ENCODE measurements at places on chromosomes 2 and 18.

DNA sequence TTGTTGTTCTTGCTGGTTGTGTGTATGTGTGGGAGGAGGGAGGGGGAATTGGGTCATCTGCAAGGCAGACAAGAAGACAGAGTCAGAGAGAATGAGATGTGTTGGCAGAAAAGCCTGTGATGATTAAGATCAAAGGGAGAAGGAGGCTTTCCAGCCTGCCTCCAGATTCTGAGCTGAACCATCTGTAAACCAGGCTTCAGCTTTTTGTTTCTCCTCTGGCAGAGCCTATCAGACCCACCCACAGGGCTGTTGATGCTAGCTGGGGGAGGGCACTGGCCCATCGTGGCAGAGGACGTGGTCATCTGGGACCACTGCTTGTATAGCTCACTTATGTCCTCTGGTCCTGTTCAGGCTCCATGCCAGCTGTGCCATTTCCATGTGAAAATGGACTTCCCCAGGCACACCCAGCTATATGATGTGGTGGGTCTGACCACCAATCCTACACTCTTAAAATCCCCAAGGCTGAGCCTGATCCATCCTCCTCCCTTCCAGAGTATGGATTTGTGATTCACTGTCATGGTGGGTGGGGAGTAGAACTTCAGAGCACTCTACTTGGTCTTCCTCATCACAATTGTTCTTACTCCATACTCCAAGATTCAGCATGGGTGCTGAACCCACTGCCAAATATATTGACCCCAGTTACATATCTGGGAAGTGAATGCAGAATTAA, 27.8 kb upstream of the COL6A3 start:
- DNase-seq, result peak; percentile 68

DNA sequence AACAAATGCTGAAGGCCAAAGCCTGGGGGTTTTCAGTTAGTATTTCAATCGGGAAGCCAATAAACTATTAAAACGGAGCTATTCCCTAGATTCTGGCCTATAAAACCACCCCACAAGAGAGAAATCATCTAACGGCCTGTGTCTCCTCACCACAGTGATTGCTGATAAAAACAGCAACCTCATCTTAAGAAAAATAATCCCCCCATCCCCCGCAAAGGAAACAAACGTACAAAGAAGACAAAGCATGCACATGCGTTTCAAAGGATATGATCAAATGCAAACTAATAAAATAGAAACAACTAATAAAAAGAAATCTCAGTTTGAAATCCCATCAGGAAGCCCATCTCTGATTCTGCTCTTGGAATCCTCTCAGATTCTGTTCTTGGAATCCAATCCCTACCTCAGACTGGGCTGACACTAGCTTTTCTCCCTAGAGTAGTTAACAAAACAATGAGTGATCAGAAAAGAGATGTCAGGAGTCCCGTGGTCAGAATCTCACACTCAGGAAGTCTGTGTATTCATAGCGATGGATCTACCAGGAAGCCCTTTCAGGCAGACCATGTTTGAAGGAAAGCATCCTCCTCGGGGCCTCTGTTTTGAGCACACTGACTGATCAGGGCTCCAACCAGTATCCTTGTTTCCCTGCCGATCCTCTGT, 150.7 kb downstream of the THADA start:
- no peak for DNase-seq

DNA sequence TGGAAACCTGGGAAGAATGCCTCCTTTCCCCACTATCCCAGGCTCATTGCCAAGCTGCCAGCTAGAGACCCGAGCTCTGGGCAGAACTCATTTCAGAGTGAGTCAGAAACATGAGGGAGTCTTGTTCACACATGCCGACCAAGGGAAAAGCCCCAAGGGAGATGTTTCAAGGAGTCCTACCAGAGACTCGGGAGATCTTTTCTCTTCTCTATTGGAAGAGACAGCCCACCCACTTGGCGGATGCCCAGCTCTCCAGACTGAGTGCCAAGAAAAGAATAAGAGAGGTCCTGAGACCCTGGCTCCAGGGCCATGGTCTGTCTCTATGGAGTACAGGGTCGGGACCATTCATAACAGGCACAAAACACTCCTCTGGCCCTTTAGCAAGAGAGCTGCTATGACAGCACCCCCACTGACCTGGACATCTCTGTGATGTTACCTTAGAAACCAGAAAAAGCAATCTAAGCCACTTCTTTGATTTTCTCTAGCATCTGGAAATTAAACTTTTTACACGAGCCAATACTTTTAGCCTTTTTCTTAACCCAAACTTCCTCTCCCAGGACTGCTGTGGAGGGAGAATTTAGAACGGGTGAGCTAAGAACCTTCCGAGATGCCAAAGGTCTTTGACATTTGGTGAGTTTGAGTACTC, 18.5 kb upstream of the IGFBP5 start:
- no peak for DNase-seq

DNA sequence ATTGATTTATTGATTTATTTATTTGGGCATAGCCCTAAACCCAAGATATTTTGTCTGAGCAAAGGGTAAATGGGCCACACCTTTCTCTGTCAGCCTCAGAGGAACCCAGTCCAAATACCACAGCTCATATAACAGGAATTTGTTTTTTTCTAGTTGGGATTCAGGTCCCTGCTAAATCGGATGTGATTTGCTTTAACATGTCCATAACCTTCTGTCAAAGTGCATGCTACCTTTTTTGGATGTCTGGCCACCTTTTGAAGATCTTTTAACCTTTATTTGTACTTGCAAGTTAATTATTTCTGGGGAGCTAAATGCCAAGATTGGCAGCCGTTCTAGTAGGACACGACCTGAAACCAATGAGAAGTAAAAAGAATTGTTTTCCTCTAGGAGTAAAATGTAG, 303.2 kb upstream of the UBE2E3 start:
- DNase-seq, result no peak

DNA sequence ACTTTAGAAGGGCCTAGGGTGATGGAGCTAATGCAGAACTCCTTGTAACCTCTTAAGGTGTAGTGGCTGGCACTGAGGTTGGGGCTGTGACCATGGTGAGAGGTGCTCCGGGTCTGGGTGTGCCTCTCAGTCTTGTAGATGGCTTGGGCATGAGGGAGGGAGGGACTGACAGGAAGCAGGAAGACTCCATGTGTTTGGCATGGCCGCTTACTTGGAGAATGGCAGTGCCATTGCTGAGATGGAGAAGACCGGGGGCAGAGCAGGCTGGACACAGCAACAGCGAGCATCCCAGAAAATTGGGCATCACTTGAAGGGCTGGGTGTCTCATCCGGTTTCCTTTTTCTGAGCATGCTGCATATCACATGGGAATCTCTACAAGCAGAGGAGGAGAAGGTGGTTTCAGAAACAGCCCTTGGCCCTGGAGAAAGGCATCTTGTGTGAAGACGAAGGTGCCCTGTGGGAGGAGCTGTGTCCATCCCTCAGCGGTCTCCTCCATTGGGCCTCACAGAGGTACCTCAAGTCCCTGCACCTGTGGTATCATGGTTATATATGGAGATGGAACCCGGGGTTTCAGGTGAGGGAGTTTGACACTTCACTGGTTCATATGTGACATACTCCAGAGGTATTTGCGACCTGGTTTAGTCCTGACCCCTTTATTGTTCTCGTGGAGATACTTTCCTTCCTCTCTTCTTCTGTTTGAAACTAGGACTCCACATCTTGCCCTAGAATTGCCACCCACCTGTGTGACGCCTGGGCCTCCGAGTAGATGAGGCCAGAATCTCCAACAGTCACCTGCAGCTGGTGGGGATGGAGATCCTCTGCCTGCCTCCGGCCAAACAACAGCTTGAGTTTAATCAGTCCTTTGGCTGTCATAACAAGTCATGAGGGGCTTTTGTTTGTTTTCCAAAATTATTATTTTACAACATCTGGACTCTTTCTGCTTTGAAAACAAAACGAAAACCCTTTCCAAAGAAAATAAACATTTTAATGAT, 45.6 kb downstream of the INPP4A start:
- no peak for DNase-seq

DNA sequence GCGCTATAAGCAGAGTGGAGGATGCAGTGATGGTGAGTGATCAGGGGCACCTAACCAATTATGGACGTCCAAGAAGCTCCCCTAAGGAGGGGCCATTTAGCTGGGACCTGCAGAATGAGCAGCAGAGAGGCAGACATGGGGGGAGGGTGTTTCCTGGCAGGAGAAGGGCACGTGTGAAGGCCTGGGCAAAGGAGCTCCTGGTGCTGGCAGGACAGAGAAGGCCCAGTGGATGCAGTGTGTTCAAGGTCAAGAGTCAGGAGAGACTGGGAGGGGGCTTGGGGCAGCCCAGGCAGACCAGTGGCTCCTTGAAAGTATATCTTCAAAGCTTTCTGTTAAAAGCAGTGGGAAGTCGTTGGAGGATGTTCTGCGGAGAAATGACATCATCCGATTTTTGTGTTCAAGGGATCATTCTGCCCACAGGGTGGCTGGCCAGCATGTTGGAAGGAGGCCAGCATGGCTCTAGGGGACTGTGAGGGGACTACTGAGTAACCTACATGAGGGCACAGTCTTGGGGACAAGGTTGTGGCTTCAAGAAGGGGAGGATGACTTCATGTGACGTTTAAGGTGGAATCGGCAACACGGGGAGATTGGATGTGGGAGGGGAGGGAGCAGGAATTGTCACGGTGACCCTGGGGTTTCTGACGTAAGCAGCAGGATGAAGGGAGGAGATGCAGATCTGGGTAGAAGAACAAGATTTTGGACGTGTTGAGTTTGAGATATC, 9.0 kb upstream of the CIB4 start:
- no peak for DNase-seq

DNA sequence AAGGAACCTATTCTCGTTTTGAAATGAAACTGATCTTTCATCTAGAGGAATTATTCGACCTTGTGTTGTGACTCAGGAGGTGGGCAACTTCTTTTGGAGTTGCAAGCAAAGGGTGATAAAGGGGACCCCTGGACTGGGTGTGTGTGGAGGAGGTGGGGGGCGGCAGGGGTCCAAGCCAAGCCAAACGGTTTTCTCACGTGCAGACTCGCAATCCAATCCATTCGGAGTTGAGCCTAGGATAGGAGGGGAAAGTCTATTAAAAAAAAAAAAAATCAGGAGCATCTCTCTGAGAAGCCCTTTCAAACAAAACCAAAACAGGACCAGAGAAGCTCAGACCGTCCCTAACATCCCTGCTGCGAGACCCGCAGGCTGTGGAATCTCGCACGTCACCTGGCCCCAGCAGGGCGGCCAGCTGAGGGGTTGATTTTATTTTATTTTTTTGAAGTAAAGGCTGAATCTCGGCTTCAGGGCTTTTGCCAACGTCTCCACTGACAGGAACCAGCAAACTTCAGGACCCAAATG, 3.7 kb upstream of the ZEB2 start:
- DNase-seq, result no peak

DNA sequence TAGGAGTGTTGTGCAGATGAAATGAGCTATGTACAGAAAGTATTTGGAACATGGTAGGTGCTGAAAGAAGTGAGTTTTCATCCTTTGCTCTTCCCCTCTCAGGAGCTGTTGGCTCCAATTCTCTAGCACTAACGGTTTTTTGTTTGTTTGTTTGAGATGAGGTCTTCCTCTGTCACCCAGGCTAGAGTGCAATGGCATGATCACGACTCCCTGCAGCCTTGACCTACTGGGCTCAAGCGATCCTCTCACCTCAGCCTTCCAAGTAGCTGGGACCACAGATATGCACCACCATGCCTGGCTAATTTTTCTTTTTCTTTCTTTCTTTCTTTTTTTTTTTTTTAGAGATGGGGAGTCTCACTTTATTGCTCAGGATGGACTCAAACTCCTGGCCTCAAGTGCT, 12.8 kb downstream of the ABCG5 start:
- no peak for DNase-seq

- DNase-seq, result no peak
Observed at GRCh38 chr2:75573145-75573878, 12.6 kb upstream of the EVA1A start.

GRCh38 chr2:126660971-126661370, 5.0 kb downstream of the GYPC start:
- DNase-seq, result no peak

DNA sequence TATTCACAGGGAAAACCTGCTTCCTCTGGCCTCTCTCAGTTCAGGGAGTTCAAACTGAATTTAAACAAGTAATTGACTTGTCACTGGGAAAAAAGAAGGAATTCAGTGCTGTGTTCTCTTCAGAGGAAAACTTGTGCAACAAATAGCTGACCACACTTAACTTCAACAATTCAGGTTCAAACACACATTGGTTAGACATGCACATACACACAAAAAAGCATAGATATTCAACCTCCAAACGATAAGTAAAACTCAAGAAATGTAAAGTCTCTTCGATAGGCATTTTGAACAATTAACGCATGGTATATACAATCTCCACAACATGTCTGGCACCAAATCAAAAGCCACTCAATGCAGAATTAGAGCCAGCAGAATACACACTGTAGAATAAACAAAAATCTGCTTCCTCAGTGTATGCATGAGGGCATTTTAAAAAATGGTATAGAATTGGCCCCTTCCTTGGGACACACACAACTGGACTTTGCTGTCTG, 269.0 kb downstream of the TCF4 start:
- DNase-seq, result no peak

DNA sequence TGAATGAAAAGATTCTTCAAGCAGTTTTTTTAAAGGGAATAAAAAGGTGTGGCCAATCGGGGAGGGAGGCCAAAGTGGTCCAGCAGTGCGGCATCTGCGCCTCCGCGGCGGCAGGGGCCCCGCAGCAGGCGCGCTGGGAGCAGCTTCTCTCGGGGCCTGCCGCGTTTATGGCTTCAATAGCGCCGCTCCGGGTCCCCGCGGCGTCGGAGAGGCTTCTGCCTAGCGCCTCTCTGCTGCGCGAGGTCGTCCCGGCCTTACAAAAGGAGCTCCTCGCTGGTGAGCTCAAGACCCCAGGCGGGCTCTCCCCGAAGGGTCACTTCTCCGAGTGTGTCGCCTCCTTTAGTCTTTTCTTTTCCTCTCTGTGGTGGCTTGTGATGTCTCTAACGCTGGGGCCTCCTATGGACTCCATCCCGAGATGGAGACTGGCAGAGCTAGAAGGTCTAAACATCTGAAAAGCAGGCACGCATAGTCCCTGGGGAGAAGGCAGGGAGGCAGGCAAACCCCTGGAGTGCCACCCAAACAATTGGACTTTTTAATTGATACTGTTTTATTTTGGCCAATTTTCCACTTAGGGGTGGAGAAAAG, 67.1 kb downstream of the SUMO1 start:
- DNase-seq, result no peak

GRCh38 chr2:58195662-58196061, 45.5 kb downstream of the FANCL start:
- no peak for DNase-seq

DNA sequence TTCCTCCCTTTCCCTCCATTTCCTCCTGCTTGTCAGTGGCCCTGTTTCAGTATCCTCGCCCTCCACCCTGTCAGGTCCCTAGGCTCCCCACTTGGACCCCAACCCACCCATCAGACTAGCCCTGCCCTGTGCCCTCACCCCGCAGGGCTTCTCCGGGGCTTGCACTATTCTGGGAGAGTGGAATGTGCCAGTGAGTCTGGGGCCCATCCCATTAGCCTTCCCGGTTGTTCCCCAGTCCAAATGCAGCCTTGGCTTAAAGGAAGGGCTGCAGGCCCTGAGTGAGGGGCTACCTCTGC, 45.5 kb downstream of the MYO7B start:
- DNase-seq, result no peak
